ENCODE measurements at places on chromosomes 3 and 15.

GRCh38 chr3:138441742-138442141 is 7.3 kb downstream of the ESYT3 start:
- DNase-seq, result no peak

DNA sequence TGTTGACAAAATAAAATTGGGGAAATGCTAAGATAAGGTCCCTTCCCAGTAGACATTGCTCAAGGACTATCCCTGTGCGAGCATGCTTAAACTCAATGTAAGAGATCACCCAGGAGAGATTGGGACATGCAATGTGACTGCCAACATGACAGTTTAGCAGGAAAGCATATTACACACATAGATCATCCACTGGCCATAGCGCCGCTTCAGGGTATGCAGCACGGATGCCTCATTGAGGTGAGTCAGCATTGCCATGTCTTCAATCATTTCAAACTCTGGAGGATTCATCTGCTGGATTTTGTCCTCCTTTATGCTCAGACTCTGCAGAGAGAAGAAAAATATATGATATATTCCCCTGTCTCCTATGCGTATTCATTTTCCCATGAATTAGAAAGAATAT is 8.9 kb downstream of the MYH15 start:
- DNase-seq, result no peak

GRCh38 chr15:67744331-67745072 is 80.8 kb upstream of the SKOR1 start:
- DNase-seq, result no peak

GRCh38 chr3:177106184-177106583 is 91.1 kb downstream of the TBL1XR1 start:
- DNase-seq, result no peak

DNA sequence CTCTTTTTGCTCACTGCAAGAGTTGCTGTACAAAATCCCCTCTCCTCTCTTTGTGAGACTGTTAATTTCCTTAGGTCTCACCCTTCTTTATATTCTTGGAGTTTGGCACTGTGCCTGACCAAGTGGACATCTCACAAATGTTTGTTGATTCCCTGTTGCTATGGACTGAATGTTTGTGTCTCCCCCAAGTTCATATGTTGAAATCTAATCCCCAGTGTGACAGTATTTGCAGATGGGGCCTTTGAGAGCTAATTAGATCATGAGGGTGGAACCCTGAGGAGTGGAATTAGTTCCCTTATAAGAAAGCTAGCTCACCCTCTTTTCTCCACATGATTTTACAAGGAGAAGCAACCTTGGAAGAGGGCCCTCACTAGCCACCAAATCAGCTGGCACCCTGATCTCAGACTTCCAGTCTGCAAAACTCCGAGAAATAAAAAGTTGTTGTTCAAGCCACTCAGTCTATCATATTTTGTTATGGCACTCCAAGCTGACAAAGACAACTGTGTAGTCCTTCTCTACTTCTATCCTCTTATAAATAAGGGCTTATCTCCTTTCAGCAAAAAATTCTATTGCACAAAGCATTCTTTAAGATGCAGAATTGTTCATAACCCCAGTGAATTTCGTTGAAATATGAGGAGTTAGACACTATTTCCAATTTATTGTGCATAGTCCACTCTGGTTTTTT is 65.5 kb upstream of the NPHP3 start:
- DNase-seq, result no peak

DNA sequence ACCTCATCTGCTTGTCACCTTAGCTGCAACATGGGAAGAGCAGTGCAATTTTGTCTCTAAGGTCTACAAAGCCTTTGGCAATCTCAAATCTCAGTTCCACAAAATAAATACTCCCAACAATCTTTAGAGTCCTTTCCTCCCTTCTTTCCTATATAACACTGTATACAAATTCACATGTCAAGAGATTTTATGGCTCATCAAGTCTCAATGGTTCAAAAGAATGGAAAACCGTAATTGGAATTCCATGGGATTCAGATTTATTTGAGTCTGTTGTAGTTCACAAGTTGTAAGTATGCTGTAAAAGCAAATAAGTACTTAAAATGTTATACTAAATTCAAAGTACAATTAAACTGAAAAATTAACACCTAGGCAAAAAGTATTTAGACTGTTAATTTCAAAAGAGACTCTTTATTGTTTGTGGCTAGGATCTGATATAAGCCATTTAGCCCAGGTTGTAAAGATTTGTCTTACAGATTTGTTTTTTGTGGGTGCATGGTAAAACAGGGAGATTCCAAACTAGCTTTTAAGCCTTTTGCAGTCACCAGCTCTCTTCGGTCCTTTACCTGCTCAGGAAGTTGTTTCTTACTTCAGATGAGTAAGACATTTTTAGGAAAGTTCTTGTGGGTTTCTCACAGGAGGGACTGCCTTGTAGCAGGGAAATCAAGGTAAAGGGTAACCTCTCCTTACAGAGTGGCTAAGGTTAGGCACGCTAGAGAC is 50.1 kb downstream of the CMSS1 start:
- DNase-seq, result no peak

GRCh38 chr15:85619992-85620689 is 174.6 kb downstream of the KLHL25 start:
- no peak for DNase-seq

GRCh38 chr3:191123231-191123630 is 75.8 kb upstream of the OSTN start:
- no peak for DNase-seq

- DNase-seq, result no peak
Observed at GRCh38 chr3:48013288-48013980, 2.8 kb downstream of the MAP4 start.

- no peak for DNase-seq
Observed at GRCh38 chr3:174907027-174907426, 47.9 kb downstream of the NAALADL2 start.

- DNase-seq, result peak; percentile 52
Observed at GRCh38 chr3:175346573-175347356, 487.6 kb downstream of the NAALADL2 start.

DNA sequence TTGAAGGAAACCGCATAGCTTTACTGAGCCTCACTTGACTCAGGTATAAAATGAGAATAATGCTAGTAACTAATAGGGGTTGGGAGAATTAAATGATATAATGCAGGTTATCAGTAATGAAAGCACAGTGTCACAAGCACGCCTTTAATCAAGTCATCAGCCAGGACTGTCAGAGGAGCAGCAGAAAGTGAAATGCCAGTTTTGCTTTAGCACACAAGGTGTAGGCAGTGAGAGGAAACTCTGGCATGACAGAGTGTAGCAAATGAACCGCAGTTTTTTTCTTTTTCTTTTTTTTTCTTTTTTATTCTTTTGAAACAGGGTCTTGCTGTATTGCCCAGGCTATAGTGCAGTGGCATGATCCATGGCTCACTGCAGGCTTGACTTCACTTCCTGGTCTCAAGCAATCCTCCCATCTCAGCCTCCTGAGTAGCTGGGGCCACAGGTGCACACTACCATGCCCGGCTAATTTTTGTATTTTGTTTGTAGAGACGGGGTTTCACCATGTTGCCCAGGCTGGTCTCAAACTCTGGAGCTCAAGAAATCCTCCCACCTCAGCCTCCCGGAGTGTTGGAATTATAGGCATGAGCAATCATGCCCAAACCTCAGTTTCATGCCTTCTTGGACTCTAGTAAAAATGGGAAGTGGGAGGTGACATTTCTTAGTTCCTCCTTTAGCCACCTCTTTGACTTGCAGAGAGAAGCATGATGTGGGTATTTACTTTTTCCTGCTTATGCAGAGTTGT is 9.7 kb upstream of the SCAANT1 start:
- DNase-seq, result no peak

GRCh38 chr3:146313031-146313745 is 62.3 kb upstream of the PLSCR4 start:
- no peak for DNase-seq

DNA sequence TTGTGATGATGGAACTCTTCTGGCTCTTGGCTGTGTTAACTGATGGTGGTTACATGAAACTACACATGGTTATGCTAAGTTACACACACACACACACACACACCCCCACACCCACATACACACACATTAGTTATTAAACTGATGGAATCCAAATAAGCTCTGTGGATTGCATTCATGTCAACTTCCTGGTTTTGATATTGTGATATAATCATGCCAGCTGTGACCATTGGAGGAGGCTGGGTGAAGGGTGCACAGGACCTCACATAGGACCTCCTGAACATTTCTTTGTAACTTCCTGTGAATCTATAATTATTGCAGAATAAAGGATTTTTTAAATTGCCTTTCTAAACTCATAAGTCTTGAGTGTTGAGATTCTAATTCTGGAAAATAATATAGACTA is 58.9 kb upstream of the LIMD1 start:
- no peak for DNase-seq

DNA sequence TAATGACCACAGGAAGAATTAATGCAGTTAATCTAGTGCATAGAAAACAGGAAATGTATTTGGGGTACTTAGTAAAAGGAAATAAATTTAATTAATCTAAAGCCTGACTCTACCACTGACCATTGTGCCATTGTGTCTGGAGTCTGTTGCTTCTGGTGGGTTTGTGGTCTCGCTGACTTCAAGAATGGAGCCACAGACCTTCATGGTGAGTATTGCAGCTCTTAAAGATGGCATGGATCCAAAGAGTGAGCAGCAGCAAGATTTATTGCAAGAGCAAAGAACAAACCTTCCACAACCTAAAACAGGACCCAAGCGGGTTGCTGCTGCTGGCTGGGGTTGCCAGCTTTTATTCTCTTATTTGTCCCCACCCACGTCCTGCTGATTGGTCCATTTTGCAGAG is 711.5 kb upstream of the LMCD1 start:
- DNase-seq, result no peak

Measured in RWPE2 (cell line).